Upper lobe of right lung (tissue), 1 donor: ENCODE measurements at places on chromosomes 16 and 17. TPM values are rescaled to one million over a fixed set of nuclear protein-coding genes. Genes with fewer than 3 reads are reported as not detected.

- DNase-seq: no peak
These were observed 7.2 kb downstream of the SRCIN1 start for GRCh38 chr17:38598536-38598935.

- DNase-seq: no peak
These were observed 12.8 kb upstream of the MT4 start for GRCh38 chr16:56551796-56552738.

GRCh38 chr17:50866261-50866949 lies at the start of gene TOB1:
Gene TOB1, minus strand, starts transcription at chr17:50866354. Its CDS starts 2,337 bp downstream, at chr17:50864017.
- peak; percentile 100 for DNase-seq

- no peak for DNase-seq
These were observed 102.9 kb upstream of the TMEM97 start for GRCh38 chr17:28216052-28216451.

DNA sequence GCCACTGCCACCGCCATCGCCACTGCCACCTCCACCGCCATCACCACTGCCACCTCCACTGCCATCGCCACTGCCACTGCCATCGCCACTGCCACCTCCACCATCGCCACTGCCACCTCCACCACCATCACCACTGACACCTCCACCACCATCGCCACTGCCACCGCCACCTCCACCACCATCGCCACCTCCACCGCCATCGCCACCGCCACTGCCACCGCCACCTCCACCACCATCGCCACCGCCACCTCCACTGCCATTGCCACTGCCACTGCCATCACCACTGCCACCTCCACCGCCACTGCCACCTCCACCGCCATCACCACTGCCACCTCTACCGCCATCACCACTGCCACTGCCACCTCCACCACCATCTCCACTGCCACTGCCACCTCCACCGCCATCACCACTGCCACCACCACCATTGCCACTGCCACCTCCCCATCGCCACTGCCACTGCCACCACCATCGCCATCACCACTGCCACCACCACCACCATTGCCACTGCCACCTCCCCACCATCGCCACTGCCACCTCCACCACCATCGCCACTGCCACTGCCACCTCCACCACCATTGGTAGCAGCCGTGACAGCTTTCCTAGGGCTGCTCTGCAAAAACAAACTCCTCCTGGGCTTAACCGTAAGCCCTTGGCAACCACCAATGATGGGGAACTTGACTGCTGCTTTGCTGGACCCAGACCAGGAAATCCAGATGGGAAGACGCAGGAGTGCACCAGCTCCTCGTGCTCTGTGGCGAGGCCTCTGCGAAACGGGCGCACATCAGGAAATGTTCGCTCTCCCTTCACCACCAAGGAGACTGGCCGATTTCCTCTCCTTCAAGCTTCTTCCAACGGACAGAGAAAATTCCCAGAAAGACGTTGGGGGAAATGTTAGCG lies 147.2 kb downstream of the RBFOX3 start:
- no peak for DNase-seq

The PCTP gene
- total RNA-seq: 24.7 TPM

The OR1F1 gene
- total RNA-seq: not detected

The CMTM1 gene
- total RNA-seq: 8.4 TPM

The ARL17A gene
- total RNA-seq: 28.0 TPM

The CCL5 gene
- 22.5 TPM for total RNA-seq
